ENCODE measurements at places on chromosomes 2 and 18.

- no peak for DNase-seq
Measured at GRCh38 chr2:169007356-169007755, 23.8 kb downstream of the ABCB11 start.

GRCh38 chr18:5196253-5197031, 615 bp downstream of the AKAIN1 start:
- DNase-seq: no peak

GRCh38 chr18:42706029-42706608, 409.4 kb downstream of the RIT2 start:
- DNase-seq: no peak

- DNase-seq: no peak
Measured at GRCh38 chr2:178223806-178224205, 29.5 kb downstream of the OSBPL6 start.

DNA sequence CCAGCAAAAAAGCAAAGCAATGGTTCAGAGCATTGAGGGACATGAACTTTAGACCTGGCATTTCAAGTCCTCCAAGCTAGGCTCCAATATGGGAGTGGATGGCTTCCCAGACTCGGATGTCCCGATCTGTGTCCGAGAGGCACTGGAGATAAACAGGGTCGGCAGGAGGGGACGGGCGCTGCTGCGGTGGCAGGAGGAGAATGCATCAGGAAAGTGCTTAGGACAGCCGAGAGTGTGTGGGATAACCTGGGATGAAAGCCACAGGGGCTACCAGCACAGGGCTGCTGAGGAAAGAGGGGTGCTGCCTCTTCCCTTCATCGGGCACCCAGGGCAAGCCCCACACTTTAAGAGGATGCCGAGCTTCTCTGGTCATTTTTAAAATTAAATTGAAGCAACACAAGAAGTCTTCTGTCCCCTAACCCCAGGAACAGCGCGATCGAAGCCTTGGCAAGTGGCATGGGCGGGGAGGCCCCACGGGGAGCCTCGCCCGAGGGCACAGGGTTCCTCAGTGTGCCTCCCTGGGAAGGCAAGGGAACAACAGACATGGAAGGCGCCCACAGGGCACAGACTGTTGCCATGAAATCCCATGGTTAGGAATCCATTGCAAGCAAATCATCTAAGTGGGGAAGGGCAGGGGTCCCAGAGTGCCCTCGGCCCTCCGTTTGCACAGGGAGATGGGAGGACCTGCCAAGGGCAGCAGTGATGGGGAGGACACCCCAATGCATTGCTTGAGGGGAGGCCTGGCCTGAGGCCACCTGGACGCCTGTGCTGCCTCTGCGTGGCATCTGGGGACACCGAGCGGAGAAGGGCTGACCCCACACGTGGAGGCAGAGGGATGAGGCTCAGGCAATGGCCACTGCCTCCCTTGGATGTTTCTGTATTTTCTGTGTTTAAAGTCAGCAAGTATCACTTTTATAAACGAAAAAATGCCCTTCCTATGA, 78.5 kb upstream of the GPC1 start:
- DNase-seq: no peak

GRCh38 chr2:28101123-28101522, 210.6 kb downstream of the BABAM2 start:
- no peak for DNase-seq

DNA sequence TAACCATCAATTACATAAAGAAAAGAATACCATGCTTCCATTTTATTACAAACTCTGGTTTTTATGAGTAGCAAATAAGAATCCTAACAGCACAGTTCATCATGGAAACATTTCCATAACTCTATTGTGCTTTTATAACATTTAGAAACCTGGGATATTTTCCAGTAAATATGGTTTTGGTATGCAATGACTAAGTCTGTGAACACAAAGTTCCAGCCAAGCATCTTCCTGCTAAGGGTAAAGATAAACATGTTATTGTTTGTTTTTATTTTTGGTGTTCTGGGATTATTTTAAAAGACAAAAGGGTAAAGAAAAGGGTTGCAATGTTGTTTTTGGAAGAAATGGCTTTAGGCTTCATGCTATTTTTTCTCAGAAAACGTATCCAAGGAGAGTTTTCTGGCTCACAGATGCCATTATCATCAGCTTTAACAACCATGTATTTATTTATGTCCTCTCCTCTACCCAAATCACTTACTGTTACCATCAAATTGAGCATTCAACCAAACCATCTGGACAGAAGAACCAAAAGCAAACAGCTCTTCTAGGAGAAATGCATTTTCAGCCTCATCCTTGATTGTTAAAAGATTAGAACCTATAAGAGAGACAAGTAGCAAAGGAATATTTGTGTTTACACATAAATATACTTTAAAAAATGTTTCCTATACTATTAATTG, 116.0 kb downstream of the PLA2R1 start:
- DNase-seq: no peak

DNA sequence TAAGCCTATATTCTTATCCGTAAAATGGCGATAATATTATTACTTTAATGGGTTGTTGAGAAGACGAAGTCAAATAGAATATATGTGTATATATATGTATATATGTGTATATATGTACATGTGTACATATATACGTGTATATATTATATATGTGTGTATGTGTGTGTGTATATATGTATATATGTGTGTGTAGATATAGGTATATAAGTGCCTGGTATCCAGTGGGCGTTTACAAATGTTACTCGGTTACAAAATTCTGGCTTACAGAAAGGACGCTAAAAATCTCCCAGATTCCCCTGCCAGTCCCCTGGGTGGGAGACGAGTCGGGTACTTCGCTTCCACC, 295 bp upstream of the MTX2 start:
- no peak for DNase-seq

GRCh38 chr2:127678531-127678930, 3.2 kb upstream of the LIMS2 start:
- DNase-seq: no peak

- no peak for DNase-seq
Measured at GRCh38 chr18:27171993-27172392, 13.1 kb downstream of the CHST9 start.

- DNase-seq: no peak
Measured at GRCh38 chr2:202278036-202278760, 12.6 kb downstream of the NOP58 start.

GRCh38 chr2:181037922-181038321, 57.5 kb downstream of the UBE2E3 start:
- no peak for DNase-seq

DNA sequence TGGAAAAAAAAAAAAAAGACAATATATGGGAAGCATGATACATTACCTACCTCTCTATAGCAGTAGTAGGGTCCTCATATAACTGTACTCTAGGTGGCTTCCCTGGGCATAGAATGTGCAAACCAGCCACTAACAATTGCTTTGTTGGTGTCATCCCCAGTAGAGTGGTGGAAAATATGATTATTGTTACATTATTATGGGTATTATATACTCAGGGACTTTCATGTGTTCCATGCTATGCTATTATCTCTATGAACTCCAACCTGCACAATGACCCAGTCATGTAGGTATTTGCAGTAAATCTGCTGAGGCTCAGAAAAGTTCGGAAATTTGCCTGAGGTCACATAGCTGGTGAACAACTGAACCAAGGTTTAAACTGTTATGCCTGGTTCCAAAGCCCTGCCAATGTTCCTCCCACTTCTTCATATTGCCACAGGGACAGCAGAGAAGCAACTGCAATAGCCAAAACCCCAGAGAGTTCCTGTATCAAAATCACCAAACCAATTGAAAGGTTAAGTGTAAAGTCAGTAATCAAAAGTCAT, 52.6 kb upstream of the MAP4K4 start:
- no peak for DNase-seq

GRCh38 chr2:27025281-27025800, 7.4 kb upstream of the TMEM214 start:
- DNase-seq: no peak

DNA sequence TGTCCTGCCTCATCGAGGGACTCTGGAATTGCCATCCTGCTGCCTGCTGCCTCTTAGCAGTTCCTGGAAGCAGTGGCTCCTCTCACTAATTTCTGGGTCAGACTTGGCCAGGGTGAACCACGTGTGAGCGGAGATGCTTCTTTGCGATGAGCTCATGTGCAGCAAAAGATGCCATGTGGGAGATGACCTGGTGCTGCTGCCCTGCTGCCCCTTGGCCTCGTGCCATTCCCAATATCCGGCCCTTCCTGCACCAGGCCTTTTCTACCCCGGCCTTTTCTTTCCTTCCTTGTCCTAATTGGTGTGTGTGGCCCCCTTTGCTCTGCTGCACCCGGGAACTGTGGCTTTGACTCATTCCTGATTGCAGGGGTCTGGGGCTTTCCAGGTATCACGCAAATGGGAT, 296.9 kb upstream of the HS6ST1 start:
- DNase-seq: no peak

GRCh38 chr18:2797951-2798350, 48.9 kb upstream of the EMILIN2 start:
- no peak for DNase-seq

DNA sequence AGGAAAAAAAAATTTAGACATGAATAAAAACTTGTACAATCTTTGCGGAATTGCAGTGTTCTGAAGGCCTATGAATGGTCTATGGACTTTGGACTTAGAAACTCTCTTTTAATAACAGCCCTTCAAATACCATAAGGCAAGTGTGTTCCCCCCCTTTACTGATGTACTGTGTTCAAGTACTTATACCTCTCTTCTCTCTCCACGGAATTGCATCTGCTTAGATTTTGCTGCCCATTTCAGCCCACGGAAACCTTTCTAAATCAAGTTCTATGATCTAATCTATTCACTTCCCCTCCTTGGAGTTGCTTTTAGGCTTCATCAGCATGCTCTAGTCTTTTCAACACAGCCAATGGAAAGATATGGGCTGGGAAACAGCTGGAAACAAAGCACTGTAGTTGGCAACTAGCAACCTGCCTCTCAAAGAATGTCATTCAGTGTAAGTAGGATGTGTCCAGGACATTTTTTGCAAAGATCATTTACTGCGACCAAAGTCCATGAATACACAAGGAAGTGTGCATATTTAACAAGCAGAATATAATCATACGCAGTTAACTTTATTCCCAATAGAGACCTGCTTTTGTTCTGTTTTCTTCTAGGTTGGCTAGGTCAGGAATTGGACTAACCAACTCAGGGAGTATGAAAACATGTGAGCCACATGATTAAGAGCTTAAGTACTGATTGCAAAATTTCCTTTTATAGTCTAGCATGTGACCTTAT, 58.0 kb downstream of the SLC40A1 start:
- no peak for DNase-seq

DNA sequence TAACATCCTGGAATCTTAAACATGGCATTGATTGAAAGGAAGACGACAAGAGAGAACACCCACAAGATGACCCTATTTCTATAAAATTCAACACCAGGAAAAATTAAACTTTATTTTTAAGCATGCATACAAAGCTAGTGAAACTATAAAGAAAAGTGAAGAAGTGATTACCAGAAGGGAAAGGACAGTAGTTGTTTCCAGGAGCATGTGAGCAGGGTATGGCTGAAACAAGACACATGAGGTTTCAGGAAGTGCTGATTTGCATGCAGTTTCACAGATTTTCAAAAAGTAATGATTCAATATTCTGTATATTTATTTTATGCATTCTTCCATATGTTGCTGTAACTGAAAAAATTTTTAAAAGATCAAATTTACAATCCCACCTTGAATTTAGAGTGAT, 24.6 kb upstream of the DAW1 start:
- no peak for DNase-seq

DNA sequence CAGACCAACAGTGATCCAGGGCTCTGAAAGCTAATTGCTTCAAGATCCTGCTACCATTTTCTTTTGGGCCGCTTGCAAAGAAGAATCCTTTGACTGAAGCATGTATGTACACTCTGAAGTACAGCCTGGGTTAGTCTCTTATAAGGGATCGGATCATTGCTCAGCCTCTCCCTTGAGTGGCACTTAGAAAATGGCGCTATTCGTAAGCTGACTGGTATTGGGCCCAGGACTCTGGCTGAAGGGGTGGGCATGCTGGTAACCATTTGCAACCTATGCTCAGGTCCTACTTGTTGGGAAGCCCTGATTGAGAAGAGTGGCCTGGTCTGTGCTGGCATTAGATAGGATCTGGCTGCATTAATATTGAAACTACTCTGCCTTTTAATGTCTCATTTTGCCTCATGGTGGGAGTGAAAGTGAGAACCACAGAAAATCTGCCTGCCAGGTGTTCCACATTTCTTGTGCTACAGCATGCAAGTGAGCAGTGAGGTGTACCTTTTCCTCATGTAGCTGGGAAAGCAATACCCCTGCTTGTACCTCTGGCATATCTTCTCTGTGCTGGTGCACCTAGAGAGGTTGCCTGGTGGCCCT, 661 bp upstream of the MGAT5 start:
- no peak for DNase-seq

Measured in stimulated activated CD4-positive, alpha-beta T cell treated with anti-CD3 and anti-CD28 coated beads, Interleukin-12 subunit alpha, Interleukin-12 subunit beta, amount 100 ng/mL, for 48 hours (primary cell).